ENCODE measurements at places on chromosomes 5 and 9. TPM values are rescaled to one million over a fixed set of nuclear protein-coding genes. Genes with fewer than 3 reads are reported as not detected.

GRCh38 chr9:90904706-90905478, 103.3 kb downstream of the SYK start:
- no peak for DNase-seq

DNA sequence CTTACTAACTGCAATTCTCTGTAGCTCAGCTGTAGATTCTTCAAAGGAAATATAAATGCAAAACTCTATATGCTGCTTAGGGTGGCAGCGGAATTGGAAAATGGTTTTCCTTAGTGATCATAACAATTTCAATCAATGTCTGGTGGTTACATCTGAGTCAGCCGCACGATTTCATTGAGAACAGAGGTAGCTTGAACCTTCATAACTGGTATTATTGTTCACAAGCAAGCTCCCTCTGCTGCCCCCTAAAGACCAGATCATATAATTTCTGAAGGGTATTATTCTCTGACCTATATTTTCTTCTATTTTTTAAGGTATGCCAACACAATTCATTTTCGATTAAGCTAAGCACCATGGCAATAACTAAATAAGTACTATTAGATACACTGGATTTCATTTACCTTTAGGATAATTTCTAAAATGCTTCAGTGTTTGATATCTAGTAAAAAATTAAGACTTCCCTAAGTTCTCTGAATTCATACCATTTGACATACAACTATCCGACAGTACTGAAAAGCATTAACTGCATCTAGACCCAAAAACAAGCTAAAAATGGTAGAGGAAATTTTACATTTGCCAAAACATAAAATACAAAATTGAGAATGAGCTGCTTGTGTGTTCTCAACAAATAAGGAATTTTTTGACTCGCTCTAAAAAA, 181.1 kb upstream of the SPEF2 start:
- no peak for DNase-seq

Gene TAF11L10
- not detected for total RNA-seq

DNA sequence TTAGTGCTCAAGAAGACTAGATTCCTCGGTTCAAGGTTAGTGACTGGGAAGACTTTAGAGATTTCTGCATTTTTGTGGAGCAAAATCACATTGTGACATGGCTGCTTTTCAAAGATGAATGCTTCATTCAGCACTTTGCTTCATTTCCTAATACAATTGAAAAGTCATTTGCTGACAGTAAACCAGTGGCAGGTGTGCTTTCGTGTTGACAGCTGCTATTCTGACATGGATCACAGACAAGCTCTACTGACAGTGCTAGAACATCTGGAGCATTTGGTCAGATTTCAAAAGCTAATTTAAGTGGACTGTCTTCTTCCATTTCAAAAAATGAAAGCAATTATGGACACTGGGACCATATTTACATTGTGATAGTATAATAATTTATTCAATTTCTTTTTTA, 1060.1 kb downstream of the PTPRD start:
- DNase-seq, result no peak

Gene SHC3
- not detected for total RNA-seq

DNA sequence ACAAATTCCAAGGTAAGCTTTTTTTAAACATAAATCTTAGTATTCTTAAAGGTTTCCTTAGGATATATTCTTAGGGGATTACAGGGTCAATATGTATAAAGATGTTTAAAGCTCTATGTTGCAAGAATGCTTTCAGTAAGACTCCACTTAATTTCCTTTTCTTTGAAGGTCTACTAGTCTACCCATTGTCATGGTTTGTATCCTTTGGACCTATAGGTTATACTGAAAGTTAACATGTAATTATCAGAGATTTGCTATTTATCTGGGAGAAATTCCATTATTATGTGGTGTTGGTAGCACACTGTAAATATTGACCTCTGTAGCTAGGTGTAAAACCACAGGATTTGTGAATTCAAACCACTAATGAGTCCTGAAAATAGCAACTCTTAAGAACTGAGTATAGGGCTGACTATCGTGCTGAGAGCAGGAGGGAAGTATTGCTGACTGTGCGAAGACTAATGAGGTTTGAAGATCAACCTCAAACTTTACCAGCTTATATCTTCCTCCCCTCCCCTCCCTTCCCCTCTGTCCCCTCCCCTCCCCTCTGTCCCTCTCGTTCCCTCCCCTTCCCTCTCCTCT, 85.6 kb downstream of the GADD45G start:
- DNase-seq, result no peak

Data from CD8-positive, alpha-beta memory T cell (primary cell).